Keratinocyte (primary cell): ENCODE measurements at places on chromosomes 16 and 17.

DNA sequence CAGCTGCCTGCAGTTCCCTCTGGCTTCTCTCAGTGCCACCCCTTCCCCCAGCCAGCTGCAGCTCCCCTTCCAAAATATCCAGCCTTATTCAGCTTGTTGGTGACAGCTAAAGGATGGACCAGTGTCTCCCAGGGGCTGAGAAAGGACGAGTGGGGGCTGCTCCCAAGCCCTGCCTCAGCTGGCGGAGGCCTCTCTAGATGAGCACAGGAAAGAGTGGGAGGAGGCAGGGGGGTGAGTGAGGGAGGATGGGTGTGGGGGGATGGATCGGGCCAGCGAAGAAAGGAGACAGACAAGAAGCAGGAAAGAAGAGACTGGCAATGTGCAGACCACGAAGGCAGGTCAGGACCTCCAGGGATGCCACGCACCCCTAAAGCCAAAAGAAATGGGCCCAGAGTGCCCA, 17.5 kb downstream of the PIPOX start:
- DNase-seq, result no peak

GRCh38 chr17:63954402-63955063, 18.2 kb downstream of the SCN4A start:
- DNase-seq, result no peak

DNA sequence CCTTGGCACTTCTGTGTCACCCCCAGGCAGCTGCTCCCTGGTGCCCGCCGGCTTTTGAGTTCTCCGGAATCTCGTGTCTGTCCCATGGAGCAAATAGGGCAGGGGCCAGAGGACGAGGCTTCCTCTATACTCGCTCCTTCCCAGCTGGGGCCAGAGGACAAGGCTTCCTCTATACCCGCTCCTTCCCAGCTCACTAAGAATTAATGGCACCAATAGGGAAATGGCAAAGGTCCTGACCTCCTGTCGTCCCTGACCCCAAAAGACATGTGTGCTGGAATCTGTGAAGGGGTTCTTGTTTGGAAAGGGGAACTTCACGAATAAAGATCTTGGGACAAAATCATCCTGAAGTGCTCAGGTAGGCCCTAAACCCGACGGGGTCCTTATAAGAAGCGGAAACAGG, 7.6 kb downstream of the SGSH start:
- no peak for DNase-seq

GRCh38 chr16:69145658-69146057, 13.2 kb downstream of the UTP4 start:
- DNase-seq, result no peak

- DNase-seq, result no peak
These were observed 586.4 kb downstream of the MAF start for GRCh38 chr16:79013930-79014660.
